Stimulated activated CD4-positive, alpha-beta T cell treated with anti-CD3 and anti-CD28 coated beads, Interleukin-4, amount 100 ng/mL, for 48 hours (primary cell): ENCODE measurements at places on chromosomes 4 and X.

- no peak for DNase-seq
These were observed 55.1 kb downstream of the FAM13A start for GRCh38 chr4:89001647-89002445.

DNA sequence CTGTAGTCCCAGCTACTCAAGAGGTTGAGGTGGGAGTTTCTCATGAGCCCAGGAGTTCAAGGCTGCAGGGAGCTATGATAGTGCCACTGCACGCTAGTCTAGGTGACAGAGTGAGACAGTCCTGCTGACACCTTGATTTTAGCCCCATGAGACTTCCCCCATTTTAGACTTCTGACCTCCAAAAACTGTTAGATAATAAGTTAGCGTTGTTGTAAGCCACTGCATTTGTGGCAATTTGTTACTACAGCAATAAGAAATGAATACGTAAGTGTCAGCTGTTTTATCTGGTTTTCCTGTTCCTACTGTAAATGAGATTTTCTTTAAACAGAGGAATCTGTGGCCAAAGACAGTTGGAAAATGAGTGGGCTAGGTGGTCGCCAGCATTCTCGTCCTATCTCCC is 83.9 kb downstream of the ARHGAP10 start:
- no peak for DNase-seq

GRCh38 chrX:65596270-65597034 is 61.9 kb upstream of the LAS1L start:
- no peak for DNase-seq

DNA sequence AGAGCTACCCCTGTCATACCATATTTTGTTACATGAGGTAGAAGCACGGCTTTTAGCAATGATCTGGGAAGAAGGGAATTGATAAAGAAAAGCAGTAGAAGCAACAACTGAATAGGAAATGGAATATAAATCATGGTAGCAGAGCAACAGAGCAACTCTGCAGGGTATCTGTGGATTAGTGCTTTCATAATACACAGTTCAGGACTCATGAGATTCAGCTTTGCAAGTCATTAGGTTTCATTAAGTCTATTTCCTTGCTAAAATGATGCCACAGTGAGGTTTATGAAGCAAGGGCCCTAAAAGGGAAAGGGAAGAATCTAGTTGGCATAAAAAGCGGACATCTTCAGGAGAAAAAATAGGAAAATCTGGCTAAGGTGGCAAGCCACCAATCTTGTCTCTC is 45.6 kb upstream of the GRPR start:
- DNase-seq, result no peak

GRCh38 chr4:158652920-158653319 is 18.8 kb downstream of the C4orf46 start:
- no peak for DNase-seq

DNA sequence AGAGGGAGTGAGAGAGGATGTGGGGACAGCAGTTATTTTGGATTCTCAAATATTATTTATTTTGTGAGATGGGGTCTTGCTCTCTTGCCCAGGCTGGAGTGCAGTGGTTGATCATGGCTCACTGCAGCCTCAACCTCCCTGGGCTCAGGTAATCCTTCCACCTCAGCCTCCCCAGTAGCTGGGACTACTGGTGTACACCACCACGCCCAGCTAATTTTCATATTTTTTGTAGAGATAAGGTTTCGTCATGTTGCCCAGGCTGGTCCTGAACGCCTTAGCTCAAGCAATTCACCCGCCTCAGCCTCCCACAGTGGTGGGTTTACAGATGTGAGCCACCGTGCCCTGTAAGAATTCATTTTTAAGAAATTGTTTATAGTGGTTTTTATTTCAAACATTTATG is 61.2 kb downstream of the FHDC1 start:
- no peak for DNase-seq

GRCh38 chrX:136538811-136539210 is 6.8 kb downstream of the VGLL1 start:
- DNase-seq, result no peak

GRCh38 chr4:176084769-176085168 is 19.1 kb downstream of the WDR17 start:
- no peak for DNase-seq

DNA sequence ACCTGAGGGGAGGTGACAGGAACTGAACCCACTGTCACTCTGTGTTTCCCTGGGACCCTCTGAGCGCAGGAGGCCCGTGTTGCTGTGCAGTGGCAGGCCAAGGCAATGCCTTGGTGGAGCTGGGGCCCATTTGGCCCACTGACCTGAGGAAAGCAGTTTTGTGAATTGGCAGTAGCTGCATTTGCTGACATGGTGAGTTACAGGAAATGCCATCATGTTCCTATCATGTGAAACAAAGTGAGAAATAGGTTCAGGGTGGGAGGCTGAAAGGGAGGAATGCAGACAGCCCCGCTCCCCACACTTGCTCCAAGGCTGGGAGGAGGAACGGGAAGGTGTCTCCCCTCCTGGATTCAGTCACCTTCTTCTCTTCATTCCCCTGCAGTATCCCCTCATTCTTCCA is 146.1 kb downstream of the PTTG2 start:
- no peak for DNase-seq

DNA sequence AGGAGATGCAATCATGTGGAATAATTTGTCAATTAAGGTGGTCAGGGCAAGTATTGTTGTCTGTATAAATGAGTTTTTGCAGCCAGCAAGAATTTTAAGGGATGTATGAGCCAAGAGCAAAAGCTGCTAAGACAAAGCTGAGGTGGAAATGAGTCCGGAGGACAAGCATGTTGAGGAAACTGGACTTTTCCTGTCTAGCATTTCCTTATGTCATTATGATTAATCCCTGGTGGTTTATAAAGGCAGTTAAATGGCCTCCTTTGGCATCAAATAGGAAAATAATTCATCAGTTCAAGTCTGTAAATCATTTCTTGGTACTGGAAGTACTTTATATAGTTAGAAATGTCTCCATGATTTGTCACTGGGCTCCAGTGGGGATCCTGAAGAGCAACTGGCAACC is 61.6 kb upstream of the TEX13A start:
- no peak for DNase-seq

DNA sequence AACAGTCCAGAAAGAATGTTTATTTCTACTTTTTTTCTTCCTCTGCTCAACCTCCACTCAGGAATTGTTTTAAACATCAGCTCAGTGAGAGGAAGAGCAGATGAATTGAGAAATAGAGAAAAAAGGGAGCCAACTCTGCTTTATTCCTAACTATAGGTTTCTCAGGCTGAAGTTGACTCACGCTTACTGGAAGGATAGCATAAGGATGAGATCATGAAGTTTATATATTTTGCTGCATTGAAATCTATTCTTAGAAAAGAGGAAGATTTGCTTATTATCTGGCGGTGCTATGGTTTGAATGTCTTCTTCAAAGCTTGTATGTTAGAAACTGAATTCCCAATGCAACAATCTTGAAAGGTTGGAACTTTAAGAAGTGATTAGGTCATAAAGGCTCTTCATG is 1673.4 kb upstream of the PCDH7 start:
- no peak for DNase-seq

DNA sequence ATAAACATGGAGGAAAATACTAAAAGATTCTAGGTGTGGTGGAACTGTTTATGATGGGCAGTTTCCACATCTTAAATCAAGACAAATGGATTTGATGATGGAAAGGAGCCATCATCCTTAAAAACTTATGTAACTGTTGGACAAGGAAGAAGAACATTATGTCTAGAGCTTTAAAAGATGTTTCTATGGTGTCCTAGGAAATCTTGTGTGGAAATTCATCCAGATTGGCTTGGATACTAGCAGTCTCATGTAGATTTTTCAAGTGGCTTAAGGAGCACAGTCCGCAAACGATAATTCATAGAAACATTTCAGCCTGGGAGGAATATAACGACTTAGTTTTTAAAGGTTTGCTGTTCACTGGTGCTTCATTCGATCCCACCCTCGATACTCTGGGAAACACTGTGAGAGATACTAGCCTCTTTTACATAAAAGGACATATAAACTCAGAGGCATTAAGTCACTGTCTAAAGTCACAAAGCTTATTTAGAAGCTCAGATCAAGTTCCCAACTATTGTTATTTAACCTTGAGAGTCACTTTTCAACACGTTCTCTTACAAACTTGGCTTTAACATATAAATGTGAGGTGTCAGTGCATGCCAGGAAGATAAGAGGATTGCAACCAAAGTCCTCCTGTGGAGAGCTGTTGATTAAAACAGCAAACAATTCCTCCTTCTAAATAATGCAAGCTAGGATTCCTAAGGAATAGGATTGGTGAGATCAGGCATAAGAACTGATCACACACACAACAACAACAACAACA is 135.7 kb upstream of the SCML1 start:
- DNase-seq, result no peak

DNA sequence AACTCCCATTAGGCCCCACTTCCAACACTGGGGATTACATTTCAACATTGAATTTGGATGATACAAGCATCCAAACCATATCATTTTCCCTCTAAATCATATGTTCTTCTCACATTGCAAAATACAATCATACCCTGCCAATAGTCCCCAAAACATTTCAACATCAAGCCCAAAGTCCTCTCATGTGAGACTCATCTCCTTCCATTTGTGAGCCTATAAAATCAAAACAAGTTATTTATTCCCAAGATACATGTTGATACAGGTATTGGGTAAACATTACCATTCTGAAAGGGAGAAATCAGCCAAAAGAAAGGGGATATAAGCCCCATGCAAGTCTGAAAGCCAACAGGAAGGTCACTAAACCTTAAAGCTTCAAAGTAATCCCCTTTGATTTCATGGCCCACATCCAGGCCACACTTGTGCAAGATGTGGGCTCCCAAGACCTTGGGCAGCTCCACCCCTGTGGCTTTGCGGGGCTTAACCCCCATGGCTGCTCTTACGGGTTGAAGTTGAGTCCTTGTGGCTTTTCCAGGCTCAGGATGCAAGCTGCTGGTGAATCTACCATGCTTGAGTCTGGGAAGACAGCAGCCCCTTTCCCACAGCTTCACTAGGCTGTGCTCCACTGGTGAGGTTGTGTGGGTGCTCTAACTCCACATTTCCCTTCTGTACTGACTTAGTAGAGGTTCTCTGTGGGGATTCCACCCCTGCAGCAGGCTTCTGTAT is 40.6 kb upstream of the SERTM2 start:
- DNase-seq, result no peak

- DNase-seq, result no peak
These were observed 44.2 kb downstream of the MTHFD2L start for GRCh38 chr4:74202062-74202586.

GRCh38 chr4:24999392-25000089 is 31.2 kb downstream of the LGI2 start:
- no peak for DNase-seq

DNA sequence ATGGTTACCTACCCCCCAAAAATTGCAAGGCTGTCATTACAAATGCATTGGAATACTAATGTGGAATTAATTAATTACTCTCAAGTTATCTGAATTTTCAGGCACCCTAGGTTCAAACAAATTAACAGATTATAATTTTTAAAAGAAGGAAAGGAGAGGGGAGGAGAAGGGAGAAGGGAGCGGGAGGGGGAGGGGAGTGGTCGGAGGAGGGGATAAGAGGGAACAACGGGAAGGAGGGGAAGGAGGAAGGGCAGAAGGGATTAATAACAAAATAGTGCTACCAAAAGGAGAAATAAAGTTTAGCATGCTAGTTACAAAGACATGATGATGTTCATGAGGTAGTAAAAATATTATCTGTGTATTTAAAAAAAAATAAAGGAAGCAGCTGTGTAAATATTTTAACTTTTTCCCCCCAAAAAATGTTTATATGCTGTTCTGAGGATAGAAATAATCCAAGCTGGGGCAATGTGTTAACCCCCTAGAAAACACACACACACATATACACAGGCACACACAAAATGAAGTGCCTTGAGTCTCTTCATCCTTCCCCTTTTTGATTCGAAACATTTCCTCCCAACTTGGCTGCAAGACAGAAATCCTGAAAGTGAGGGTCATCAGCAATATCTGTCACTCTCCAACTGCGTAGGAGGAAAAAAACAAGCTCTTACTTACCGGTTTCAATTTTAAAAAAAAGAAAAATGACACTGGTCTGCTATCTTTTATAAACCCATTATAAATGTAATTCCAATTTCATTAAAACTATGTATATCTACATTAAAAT is 58.8 kb downstream of the PPP3CA start:
- DNase-seq, result no peak

DNA sequence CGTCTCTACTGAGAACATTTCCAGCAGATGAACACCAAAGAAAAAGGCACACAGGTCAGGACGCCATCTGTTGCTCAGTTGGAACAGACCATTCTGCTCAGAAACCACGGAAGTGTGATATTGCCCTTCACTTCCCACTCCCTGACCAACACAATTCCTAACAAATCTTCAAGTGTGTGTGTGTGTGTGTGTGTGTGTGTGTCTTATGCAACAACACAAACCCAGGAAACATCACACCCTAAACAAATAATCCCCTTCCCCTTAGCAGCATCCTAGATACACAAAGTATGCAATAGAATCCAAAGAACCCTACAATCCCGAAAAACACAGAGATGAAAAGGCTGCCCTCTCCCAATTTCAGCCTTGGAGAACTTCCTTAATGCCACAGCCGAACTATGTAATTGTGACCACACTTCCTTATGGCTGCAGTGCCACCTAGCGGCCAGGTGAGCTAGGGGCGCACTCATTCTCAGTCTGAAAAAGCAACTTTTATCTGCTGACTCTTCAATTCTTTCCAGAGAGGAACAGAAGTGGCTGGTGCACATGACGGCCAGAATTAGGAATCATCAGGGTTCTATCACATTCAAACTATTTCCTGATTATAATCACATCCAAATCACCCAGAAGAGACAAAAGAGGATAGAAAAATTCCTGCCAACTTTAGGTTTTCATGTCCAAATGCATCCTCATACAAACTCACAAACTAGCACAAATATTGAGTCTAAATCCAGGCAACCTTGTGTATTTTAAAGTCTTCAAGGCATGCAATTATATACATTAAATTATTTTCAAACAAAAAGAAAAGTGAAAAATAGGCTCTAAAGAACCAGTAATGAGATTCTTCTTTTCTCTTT is 164.9 kb downstream of the DHX15 start:
- peak; percentile 70 for DNase-seq

GRCh38 chrX:86016139-86016538 is 31.2 kb downstream of the CHM start:
- DNase-seq, result no peak

- no peak for DNase-seq
These were observed 18.3 kb downstream of the G3BP2 start for GRCh38 chr4:75654905-75655304.

- DNase-seq, result no peak
These were observed 4.5 kb downstream of the RAB39B start for GRCh38 chrX:155259752-155260151.
